Keratinocyte (primary cell): ENCODE measurements at places on chromosomes 3 and 15. TPM values are rescaled to one million over a fixed set of nuclear protein-coding genes. Genes with fewer than 3 reads are reported as not detected.
A peak's percentile ranks its signal among the peaks of the same experiment; 100 is the strongest.

TTC21A gene
- polyA plus RNA-seq, result 1.1 to 2.4 TPM (median 1.3 TPM) in 3 replicates

DNA sequence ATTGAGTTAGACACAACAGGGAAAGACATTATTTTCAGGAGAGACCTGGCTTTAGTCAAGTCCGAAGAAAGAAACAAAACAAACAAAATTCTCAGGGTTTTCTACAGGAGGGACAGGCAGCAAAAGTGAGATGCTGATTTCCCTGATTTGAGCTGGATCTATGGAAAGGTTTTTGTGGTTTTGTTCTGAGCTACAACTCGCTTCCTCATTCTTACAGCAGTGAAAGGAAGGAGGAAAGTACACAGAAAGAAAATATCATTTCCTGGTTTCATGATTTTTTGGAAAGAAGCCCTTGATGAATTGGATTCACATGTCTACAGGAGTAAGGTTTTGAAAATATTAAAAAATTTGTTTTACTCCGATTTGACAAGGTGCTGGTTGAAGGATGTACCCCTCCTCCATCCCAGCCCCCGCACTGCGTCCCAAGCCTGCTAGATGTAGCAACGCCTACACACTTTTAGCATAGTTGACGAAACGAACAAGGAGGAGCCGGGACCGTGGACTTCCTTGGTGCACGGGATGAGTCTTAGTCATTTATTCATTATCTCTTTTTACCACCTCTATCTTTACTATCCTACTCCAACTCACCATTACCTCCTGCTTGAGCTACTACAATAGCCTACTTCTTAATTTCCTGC, 10.8 kb downstream of the PRICKLE2 start:
- H3K27me3 ChIP-seq, result no peaks in the 10 kb centered on the region
- peak overlapping the region; percentile 11 for H3K27ac ChIP-seq
- no peak overlapping the region for H3K4me3 ChIP-seq
- H3K4me1 ChIP-seq, result peaks cover 31% of the 10 kb centered on the region
- H3K36me3 ChIP-seq, result no peaks in the 10 kb centered on the region
- no peak for DNase-seq

DNA sequence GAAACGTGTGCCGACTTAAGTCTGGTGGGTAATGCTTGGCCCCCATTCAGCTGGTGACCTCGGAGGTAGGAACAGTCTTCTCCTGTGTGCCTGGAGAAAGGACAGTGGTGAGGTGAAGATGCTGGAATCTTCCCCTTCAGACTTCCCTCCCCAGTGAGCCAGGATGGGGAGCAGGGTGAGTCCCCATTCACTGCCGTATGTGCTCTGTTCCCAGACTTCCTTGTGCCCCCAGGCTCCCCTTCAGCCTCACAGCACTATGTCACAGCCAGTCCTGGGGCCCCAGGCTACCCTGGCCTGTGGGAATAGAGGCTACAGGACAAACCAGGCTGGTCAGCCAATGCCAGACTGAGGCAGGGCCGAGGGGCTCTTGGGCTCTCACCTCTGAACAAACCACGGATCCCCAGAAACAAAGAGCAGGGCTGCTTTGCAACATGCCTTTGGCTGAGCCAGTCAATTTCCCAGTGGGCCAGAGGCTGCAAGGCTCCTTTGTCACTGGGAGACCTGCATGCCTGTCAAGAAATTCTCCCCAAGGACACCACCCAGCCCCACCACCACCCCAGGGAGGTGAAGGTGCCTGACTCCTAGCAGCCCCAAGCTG, 31.8 kb upstream of the HHATL start:
- no peaks in the 10 kb centered on the region for H3K4me1 ChIP-seq
- H3K4me3 ChIP-seq, result no peak overlapping the region
- DNase-seq, result no peak
- H3K27me3 ChIP-seq, result peaks cover 4% of the 10 kb centered on the region
- no peak overlapping the region for H3K27ac ChIP-seq

GRCh38 chr3:6396631-6397030, 464.3 kb upstream of the GRM7 start:
- H3K36me3 ChIP-seq, result no peaks in the 10 kb centered on the region
- H3K4me3 ChIP-seq, result no peak overlapping the region
- no peak overlapping the region for H3K27ac ChIP-seq
- H3K4me1 ChIP-seq, result no peaks in the 10 kb centered on the region

DNA sequence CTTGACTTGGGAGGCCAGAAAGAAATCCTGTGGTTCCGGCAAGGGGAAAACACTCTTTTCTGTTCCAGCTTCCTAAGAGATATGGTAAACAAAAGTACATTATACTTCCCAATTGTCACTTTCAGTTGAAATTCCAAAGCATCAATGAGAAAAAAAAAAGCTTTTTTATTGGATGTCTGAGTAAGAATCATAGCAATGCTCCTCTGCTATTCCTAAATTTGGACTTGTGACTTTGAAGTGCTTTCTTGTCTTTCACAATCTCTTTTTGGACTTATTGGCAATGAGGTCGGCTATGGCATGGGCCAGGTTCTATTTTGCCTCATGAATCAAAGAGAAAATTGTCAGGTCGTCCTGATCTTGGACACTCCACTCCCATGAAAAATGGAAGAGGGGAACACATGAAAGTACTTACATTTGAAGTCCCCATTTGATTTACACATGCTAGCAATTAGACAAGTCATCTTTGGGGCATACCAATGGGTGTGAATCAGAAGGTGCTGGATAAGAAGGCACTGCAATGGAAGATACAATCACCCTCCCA, 170.5 kb downstream of the GREM1 start:
- no peak for DNase-seq
- H3K36me3 ChIP-seq, result no peaks in the 10 kb centered on the region
- H3K27me3 ChIP-seq, result no peaks in the 10 kb centered on the region
- no peak overlapping the region for H3K4me3 ChIP-seq

GRCh38 chr3:119937229-119937628, 155.3 kb downstream of the NR1I2 start:
- no peak for DNase-seq
- H3K27me3 ChIP-seq, result no peaks in the 10 kb centered on the region
- no peak overlapping the region for H3K27ac ChIP-seq
- H3K4me1 ChIP-seq, result peaks cover 6% of the 10 kb centered on the region
- H3K36me3 ChIP-seq, result no peaks in the 10 kb centered on the region

DNA sequence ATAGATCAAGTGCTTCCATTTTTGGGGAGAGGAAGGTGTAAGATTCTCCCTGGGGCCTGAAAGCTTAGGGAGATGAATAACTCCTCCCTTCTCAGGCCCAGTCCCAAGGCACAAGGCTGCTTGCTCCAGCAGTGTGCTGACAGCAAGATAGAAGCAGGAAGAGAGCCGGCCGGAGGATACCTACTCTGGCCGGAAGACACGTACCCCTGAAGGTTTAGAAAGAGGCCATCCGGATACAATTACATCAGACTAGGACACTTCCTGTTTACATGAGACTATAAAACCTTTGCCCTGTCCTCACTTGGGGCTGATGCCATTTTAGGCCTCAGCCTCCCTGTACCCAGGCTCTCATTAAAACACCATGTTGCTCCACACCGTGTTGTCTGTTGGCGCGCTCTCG, 329.9 kb downstream of the SV2B start:
- H3K27me3 ChIP-seq, result no peaks in the 10 kb centered on the region
- no peak for DNase-seq
- H3K27ac ChIP-seq, result no peak overlapping the region

DNA sequence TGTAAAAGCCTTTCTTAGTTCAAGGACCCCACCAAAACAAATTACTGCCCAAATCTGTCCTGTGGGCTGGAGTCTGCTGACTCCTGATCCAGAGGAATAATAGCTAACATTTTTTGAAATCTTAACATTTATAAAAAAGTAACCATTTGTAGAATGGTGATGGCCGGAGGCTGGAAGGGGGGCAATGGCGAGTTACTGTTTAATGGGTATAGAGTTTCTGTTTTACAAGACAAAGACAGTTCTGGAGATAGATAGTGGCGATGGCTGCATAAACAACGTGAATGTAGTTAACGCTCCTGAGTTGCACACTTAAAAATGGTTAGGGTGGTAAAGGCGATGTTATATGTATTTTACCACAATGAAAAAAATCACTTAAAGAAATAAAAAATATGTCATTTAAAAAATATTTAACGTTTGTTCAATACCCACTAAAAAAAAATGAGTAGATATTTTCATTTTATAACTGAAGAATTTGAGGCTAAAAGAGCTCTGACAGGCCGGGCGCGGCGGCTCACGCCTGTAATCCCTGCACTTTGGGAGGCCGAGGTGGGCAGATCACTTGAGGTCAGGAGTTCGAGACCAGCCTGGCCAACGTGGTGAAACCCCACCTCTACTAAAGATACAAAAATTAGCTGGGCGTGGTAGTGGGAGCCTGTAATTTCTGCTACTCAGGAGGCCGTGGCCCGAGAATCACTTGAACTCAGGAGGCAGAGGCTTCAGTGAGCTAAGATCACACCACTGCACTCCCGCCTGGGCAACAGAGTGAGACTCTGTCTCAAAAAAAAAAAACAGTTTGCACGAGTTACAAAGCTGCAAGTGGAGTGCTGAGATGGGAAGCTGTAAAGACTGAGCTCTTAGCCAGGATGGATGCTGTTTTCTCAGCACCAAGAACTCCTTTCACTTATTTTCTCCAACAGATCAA, 37.6 kb downstream of the IGF2BP2 start:
- H3K27me3 ChIP-seq, result no peaks in the 10 kb centered on the region
- peaks cover 31% of the 10 kb centered on the region for H3K4me1 ChIP-seq
- H3K4me3 ChIP-seq, result no peak overlapping the region
